ENCODE measurements at places on chromosomes 4 and X. TPM values are rescaled to one million over a fixed set of nuclear protein-coding genes. Genes with fewer than 3 reads are reported as not detected.

DNA sequence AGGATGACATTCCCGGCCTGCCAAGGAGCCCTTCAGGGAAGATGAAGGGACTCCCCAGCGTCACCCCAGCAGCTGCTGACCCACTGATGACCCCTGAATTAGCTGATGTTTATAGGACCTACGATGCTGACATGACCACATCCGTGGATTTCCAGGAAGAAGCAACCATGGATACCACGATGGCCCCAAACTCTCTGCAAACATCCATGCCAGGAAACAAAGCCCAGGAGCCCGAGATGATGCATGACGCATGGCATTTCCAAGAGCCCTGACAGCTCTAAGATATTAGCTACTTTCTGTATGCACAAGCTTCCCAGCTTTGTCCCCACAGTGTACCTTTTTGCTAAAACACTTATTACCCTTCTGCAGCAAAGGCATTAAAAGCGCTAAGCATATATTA lies 14.4 kb downstream of the AMBN start:
- no peak for DNase-seq

- DNase-seq, result no peak
Observed at GRCh38 chr4:94571715-94572114, 120.0 kb downstream of the PDLIM5 start.

DNA sequence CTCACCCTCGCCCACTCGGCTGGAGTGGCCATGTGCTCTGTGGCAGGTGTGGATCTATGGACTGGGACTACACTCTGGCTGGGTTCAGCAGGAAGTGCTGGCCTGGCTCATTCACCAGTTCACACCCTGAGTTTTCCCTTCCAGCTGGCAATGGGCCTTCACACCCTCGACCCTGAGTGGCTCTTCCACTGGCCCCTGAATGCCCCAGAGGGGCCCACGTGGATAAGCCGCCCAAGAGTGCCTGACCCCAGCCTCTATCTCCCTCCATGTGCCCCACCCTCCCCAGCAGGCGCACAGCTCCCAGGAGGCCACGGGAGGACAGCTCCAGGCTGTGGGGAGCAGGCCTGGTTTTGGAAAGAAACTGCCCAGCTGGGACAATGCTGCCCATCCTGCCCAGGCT lies 234.1 kb downstream of the AFAP1 start:
- DNase-seq, result no peak

DNA sequence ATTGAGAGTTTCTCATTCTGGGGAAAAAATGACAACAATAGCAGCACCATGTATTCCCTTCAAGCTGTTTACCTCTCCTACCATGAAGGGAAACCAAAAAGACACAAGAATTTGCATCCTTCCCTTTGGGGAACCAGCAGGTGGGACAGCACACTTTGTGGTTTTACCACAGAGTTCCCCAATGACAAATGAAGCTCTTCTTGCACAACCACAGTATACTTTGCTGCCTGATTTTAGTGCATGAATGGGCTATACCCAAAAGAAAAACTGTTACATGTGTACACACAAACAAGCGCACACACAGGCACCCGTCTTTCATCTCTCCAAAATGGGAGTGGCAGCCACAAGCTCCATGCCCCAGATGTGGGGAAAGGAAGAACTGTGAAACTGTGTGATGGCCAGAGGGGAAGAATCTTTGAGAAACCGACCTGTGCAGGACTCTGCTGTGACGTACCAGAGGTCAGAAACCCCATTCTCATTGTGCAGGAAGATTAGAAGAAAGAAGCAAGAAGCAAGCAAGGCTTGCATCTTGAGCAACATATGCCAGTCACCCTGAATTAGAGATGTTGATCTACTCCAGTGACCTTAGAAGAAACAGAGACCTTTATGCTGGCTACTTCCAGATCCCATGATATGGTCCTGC lies 2.7 kb upstream of the MAML3 start:
- no peak for DNase-seq

Gene FHL1
- polyA plus RNA-seq, result 62.9 TPM

Gene MAGEA11
- polyA plus RNA-seq, result not detected

Gene NOX1
- polyA plus RNA-seq, result 0.74 TPM

Gene NUP62CL
- polyA plus RNA-seq, result 10.7 TPM

Data from right renal cortex interstitium (tissue), 3 donors.